ENCODE measurements at places on chromosomes 1 and 21.

- no peak overlapping the region for H3K27ac ChIP-seq
- no peaks in the 10 kb centered on the region for H3K4me1 ChIP-seq
- H3K36me3 ChIP-seq: no peaks in the 10 kb centered on the region
- DNase-seq: no peak
- no peaks in the 10 kb centered on the region for H3K27me3 ChIP-seq
Measured at GRCh38 chr1:96473791-96474434, 247.7 kb upstream of the PTBP2 start.

GRCh38 chr21:37458669-37459276 lies 92.2 kb downstream of the DYRK1A start:
- H3K27ac ChIP-seq: no peak overlapping the region
- no peak overlapping the region for H3K4me3 ChIP-seq
- DNase-seq: no peak
- H3K36me3 ChIP-seq: no peaks in the 10 kb centered on the region
- no peaks in the 10 kb centered on the region for H3K27me3 ChIP-seq

DNA sequence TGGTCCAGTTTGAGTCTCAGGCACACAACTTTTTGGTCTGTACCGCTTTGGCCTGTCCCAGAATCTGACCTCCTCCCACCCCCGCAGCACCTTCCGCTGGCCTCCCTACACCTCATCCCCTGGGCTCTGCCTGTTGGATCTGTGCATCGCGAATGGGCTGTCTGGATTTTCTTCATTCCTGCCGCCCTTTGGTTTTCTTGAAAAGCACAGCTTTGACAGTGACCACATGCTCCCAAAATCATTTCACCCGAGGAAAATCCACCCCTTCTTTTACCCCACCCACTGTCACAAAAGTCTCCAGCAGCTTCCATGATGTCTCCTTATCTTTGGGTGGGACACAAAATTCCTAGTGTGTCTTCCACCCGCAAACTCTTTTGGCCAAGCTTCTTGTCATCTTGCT lies 65.0 kb upstream of the SSX2IP start:
- peaks cover 6% of the 10 kb centered on the region for H3K27me3 ChIP-seq
- no peaks in the 10 kb centered on the region for H3K4me1 ChIP-seq
- no peaks in the 10 kb centered on the region for H3K36me3 ChIP-seq
- H3K4me3 ChIP-seq: no peak overlapping the region
- DNase-seq: no peak
- H3K27ac ChIP-seq: no peak overlapping the region

DNA sequence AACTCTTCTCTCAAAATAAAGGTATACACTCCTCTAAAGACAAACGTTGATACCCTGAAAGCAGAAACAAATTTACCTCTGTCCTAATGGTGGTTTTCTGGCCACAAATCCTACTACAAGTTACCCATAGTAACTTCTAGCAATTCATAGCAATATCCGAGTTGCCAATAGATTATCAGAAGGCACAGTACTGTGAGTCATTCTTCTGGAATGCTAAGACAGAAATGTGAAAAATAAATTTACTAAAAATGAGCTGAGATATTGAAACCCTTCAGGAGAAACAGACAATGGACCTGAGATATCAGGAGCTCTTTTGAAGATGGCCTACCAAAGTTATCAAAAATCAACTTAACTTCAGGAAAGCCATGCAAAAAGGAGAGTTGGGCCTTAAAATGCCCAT lies 715.0 kb upstream of the ADAMTS5 start:
- DNase-seq: peak; percentile 69
- H3K4me1 ChIP-seq: peaks cover 8% of the 10 kb centered on the region
- H3K4me3 ChIP-seq: no peak overlapping the region
- no peaks in the 10 kb centered on the region for H3K27me3 ChIP-seq

All from endothelial cell of umbilical vein (primary cell).